T-cell (primary cell): ENCODE measurements at places on chromosomes 1 and 21. TPM values are rescaled to one million over a fixed set of nuclear protein-coding genes. Genes with fewer than 3 reads are reported as not detected.
A peak's percentile ranks its signal among the peaks of the same experiment; 100 is the strongest.

The C1orf94 gene
- total RNA-seq: not detected

The SMCP gene
- not detected for total RNA-seq

DNA sequence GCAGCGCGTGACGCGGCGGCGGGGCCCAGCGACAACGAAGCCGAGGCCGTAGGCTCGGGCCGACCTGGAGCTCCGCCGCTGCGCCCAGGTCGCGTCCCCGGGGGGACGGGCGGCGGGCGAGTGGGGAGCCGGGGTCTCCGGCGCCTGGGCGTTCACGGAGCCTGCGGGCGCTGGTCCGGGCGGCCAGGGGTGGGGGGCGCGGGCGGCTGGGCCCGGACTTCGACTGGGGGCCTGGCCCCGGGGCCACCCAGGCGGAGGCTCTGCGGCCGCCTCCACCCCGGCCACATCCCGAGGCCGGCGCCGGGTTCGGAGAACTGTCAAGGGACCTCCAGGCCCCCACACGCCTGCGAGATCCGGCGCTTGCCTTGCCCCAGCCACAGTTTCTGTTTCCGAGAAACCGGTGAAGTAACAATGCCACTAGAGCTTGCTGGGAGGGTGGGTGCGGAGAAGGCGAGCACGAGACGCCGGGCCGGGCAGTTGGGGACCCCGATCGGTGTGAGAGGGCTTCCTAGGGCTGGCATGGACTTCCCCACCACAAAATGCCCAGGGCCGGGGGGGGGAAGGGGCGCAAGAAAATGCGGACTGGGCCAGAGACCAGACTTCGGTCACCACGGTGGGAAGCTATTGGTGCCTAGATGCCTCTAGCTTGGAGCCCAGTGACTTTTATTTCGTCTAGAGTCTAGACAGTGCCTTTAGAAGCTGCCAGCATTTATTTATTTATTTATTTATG, 501 bp downstream of the FBXO6 start:
- peak; percentile 38 for DNase-seq
- no peaks in the 10 kb centered on the region for H3K4me1 ChIP-seq
- H3K4me3 ChIP-seq: peak overlapping the region; percentile 63
- H3K27ac ChIP-seq: peak overlapping the region; percentile 64
- H3K36me3 ChIP-seq: peaks cover 17% of the 10 kb centered on the region

- H3K27ac ChIP-seq: no peak overlapping the region
- H3K27me3 ChIP-seq: peaks cover 2% of the 10 kb centered on the region
- H3K4me1 ChIP-seq: no peaks in the 10 kb centered on the region
- no peak overlapping the region for H3K4me3 ChIP-seq
- no peak for DNase-seq
- no peaks in the 10 kb centered on the region for H3K36me3 ChIP-seq
Measured at GRCh38 chr1:23650344-23650990, 41.1 kb upstream of the RPL11 start.

DNA sequence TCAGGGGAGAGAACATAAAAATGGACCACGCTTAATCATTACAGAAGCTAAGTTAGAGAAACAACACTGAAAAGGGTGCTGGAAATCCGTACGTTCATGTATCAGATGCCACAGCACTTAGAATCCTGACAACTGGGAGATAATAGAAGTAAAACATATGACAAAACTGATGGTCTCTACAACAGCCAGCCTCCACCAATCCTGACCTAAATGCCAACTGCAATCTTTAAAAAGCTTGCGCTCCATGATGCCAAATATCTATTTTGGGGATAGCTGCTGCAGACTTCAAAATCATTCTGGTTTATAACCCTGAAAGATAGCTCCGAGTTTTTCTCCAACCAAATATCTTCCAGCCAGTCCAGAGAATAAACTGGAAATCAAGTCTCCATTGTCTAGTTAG, 178.3 kb downstream of the RERE start:
- DNase-seq: no peak
- H3K27me3 ChIP-seq: no peaks in the 10 kb centered on the region
- H3K27ac ChIP-seq: no peak overlapping the region

- no peaks in the 10 kb centered on the region for H3K27me3 ChIP-seq
- H3K4me3 ChIP-seq: no peak overlapping the region
- H3K36me3 ChIP-seq: no peaks in the 10 kb centered on the region
- DNase-seq: no peak
- no peak overlapping the region for H3K27ac ChIP-seq
Measured at GRCh38 chr1:87246436-87246835, 82.2 kb upstream of the LMO4 start.

DNA sequence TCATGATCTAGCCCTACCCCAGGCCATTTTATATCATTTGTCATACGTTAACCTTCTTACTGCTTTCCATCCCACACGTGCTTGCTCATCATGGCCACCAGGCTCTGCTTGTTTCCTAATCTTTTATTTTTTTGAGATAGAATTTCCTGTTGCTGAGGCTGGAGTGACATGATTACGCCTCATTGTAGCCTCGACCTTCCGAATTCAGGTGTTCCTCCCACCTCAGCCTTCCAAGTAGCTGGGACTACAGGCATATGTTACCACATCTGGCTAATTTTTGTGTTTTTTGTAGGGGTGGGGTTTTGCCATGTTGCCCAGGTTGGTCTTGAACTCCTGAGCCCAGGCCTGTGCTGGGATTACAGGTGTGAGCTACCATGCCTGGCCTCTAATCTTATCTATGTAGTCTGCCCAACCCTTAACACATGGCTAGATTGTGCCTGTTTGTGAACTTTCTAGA, 3.3 kb downstream of the UAP1 start:
- H3K36me3 ChIP-seq: no peaks in the 10 kb centered on the region
- no peak for DNase-seq
- no peaks in the 10 kb centered on the region for H3K27me3 ChIP-seq
- H3K4me1 ChIP-seq: peaks cover 15% of the 10 kb centered on the region
- no peak overlapping the region for H3K4me3 ChIP-seq

DNA sequence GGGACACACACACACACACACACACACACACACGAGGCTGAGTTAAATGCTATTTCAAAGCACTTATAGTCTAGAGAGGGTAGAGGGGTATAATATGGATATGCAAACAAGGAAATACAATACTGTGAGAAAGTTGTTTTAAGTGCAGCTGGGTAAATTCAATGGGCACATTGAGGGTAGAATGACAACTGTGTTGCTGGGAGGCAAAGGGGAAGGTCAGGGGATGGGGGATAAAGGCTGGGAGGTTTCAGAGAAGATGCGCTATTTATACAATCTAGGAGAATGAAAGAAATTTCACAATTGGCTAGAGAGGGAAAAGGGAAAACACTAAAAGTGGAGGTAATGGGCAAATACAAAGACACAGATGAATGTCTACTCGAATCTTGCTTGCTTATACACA, 19.4 kb downstream of the EXTL2 start:
- no peak for DNase-seq
- no peak overlapping the region for H3K4me3 ChIP-seq
- no peak overlapping the region for H3K27ac ChIP-seq
- no peaks in the 10 kb centered on the region for H3K36me3 ChIP-seq
